Activated effector memory CD4-positive, alpha-beta T cell treated with Interleukin-2 at 50 U/mL for 16 hours (primary cell): ENCODE measurements at places on chromosomes 5 and 9.
A peak's percentile ranks its signal among the peaks of the same experiment; 100 is the strongest.

DNA sequence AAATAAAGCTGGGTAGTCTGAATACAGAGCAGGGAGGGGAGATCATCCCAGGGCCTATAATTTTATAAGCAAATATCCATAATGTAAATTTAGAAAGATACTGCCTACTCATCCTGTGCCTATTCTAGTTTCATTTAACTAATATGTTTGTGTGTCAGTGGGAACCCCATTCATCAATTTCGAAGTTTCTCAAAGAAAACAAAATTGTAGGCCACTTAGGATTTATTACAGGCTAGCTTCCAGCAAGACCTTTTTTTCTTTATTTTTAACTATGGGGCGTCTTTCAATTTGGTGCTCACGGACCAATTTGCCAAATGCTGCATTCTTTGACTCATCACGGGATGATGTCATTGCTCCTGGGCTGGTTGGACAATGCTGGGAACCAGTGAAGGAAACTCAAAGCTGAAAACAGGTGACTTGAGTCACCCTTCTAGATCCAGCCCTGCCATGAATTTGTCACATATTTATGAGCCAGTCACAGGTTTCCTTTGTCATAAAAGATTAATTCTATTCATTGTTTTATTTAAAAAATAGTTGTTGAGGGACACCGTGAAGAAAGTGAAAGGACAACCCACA is 13.4 kb downstream of the PCSK5 start:
- no peak for DNase-seq

- DNase-seq = no peak
These were observed 174.9 kb upstream of the PUM3 start for GRCh38 chr9:3018691-3019230.

GRCh38 chr9:68797116-68797515 is 92.1 kb downstream of the PIP5K1B start:
- no peak for DNase-seq

GRCh38 chr5:172593721-172594235 is 47.3 kb upstream of the NEURL1B start:
- DNase-seq = no peak

GRCh38 chr9:92467511-92467910 is 14.8 kb downstream of the ASPN start:
- DNase-seq = no peak

DNA sequence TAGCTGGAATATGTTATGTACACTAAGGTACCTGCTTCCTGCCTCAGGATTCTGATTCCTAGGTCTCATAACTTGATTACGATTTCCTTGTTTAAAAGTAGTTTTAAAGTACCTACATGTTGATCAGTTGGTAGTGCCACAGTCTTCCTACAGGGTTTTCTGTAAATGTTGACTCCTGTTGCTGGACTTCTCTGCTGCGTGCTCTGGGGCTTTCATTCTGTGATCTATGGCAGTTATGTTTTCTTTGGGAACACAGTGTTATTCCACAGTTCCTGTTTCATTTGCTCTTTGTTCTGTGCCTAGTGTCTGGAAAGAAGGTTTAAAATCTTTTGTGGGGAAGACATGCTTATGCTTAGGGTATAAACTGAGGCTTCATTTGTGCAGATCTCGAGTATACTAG is 343.5 kb downstream of the PLK2 start:
- no peak for DNase-seq

DNA sequence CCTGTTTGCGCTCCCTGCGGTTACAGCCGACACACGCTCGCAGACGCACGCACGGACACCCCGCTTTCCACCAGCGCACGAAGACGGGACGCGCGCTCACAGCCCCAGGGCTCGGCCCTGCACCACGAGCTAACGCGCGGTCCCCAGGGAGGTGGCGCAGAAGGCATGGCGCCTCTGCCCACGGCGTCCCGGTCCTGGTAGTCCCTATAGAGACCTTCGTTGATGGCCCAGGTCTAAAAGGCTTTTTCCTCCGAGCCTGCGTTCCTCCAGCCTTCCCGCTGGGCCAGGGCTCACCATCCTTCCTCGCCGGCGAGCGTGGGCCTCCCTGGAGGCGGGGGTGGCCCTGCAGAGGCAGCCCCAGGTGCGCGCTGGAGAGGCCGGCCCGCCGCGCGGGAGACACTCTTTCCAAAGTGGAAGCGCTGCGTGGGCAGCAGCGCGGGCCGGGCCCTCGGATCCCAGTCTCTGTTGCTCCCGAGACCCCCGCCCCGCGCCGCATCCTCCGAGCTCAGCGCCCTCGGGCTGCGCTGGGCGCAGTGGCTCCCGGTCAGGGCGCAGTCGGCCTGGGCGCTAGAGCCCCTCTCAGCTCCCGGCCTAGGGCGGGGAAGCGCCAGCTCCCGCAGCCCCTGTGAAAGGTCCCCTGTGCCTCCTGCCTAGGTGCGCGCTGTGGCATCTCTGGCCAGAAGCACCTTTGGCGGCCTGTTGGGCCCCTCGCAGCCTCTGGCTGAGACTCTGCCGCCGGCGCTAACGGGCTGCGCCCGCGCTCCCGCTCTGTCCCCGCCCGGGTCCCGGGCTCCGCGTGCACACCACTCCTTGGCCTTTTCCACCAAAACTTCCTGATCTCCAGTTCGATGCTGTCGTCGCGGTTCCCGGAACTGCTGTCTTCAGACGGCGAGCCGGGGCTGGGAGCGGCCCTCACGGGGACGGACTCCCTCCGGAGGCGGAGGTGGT is 31.9 kb upstream of the FANCC start:
- DNase-seq = no peak

DNA sequence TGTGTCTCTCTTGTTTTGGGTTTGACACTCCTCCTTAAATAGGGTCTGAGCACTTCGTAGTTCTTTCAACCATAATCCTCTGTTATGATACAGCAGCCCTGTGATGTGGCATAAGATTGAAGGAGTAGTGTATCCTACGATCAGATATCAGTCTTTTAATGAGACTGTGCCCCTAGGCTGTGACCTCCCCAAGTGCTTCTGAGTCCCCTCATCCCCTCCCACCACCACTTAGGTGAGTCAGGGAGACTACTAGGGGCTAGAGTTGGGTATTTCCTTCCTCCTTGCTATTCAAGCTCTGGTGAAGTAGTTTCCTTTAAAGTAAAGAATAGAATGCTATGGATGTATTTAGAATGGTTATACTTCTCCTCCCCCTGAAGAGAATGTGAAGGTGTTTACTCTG is 637.2 kb upstream of the GRAMD2B start:
- DNase-seq = no peak

GRCh38 chr9:6641961-6642360 is 3.6 kb downstream of the GLDC start:
- DNase-seq = no peak

GRCh38 chr9:37503736-37504135 is 18.0 kb downstream of the POLR1E start:
- DNase-seq = peak; percentile 34

DNA sequence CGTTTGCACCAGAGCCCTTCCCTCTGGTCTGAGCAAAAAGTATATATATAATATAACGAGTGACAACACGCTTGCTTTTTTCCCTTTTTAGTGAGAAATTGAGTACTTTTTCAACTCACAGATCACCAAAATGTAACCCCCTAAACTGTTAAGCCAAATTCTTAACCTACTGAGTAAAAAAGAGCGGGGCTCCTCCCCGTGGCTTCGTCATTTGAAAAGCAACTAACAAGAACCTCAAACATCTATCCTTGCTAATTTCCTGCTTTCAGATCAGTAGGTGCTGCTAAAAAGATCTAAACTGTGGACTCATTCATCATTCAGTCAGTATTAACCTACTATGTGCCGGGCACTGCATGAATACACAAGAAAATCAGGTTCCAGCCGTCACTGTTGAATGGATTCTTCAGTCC is 1.0 kb upstream of the PTBP3 start:
- DNase-seq = no peak

DNA sequence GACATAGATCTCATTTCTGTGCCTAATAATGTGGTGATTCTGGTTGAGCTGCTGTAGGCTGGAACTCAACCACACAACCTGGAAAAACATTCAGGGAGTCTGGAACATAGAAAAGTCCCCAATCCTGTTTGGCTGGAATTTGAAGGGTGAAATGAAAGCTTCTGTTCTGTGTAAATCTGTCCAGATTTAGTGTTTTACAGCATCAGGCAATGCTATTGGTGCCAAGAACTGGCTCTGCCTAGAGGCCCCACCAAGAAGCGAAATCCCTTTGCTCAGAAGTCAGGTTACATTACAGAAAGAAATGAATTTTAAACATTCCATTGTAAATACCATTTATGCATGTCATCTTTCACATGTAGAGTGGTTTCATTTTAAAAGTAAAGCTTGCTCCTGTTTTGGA is 56.3 kb downstream of the TMEM174 start:
- DNase-seq = no peak

DNA sequence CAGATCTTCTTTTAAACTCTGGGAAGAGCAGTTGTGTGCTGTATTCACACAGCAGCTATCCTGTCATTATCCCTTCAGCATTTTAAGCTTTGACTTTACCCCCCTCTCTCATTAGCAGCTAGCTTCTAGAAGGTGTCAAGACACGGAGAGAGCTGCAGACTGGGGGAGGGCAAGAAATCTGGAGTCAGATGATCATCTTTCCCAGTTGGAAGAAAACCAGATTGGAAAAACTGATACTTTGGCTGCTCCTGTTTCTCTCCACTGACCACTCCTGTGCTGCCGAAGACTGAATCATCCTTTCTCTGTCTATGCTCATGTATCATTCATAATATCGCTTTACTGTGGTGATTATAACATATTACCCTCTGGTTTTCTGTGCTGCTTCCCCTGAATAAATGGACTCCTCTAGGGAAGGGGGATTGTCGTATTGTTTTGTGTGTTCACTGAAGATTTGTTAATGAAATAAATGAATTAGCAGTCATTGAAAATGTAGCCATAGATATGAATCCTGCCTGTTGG is 75.1 kb downstream of the SH3GL2 start:
- DNase-seq = no peak

DNA sequence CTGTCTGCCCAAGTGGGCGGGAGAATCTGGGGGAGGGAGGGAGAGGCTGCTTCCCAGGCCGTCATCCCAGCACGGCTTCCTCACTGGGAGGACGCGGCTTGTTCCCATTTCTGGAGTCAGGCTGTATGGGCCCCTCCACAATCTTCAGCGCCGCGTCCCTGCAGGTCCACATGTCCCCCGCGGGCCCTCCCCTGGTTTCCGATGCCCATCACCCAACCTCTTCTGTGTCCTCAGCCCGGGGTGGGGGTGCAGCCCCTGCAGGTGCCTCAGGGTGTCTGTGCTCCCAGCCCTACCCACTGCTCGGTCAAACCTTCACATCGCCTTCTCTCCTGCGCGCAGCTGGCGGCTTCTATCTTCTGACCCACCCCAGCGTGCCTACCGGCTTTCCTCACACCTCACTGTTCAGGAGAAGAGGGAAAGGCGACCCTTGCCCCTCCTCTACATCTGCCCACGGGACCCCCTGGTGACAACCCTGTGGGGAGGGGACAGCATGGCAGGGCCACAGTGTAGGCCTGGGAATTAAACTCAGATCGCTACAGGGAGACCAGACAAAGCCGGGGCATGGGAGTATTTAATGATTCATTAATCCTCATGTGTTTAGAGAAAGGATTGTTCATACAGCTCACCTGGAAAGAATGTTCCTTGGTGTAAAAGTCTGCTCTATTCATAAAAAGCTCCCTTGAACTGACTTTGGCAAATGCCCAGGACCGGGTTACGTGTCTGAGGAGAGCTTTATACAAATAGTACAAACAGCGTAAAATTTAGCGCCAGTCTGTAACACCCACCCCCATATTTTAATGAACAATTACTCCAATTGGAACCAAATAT is 145.1 kb downstream of the IRX1 start:
- DNase-seq = no peak

- no peak for DNase-seq
These were observed 456.6 kb downstream of the ARHGEF28 start for GRCh38 chr5:74082512-74083055.

DNA sequence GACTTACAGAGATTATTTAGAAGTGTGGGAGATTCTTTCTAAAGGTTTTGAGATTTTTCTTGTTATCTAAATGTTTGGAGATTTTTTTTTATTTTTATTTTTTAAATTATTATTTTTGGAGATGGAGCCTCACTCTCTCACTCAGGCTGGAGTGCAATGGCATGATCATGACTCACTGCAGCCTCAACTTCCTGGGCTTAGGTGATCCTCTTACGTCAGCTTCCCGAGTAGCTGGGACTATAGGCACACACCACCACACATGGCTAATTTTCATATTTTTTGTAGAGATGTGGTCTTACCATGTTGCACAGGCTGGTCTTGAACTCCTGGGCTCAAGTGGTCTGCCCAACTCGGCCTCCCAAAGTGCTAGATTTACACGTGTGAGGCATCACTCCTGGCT is 694.5 kb downstream of the TLE1 start:
- no peak for DNase-seq

- no peak for DNase-seq
These were observed 37.3 kb downstream of the PBX3 start for GRCh38 chr9:125784286-125785049.

- DNase-seq = no peak
These were observed 86.4 kb upstream of the CDH6 start for GRCh38 chr5:31107091-31107518.

- DNase-seq = no peak
These were observed 104.1 kb downstream of the UGCG start for GRCh38 chr9:112000743-112001142.

DNA sequence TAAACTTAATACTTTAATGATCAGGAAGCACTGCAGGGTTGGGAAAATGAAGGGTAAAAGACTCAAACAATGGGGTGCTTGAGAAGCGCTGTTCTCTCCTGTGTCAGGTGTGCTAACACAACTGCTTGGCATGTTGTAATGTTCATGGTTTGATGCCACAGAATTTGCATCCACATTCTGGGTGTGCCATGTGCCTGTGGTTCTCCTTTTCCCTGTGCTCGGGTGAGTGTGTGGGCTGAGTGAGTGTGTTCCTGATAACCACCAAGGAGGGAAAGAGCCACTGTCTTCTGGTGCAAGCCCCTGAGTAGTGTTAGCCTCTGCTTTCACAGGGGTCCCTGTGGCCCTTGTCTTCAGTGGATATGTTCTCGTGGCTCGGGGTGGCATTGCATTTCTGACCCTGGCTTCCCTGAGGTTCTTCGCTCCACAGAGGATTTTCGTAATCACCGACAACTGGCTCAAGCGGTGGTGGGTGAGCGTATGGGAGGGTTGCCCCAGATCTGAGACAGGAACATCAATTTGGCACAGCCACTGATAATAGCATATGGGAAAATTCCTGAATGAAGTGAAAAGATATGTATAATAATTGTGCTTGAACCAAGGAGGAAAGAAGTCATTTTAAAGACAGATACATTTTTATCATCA is 102.0 kb downstream of the MVB12B start:
- no peak for DNase-seq

DNA sequence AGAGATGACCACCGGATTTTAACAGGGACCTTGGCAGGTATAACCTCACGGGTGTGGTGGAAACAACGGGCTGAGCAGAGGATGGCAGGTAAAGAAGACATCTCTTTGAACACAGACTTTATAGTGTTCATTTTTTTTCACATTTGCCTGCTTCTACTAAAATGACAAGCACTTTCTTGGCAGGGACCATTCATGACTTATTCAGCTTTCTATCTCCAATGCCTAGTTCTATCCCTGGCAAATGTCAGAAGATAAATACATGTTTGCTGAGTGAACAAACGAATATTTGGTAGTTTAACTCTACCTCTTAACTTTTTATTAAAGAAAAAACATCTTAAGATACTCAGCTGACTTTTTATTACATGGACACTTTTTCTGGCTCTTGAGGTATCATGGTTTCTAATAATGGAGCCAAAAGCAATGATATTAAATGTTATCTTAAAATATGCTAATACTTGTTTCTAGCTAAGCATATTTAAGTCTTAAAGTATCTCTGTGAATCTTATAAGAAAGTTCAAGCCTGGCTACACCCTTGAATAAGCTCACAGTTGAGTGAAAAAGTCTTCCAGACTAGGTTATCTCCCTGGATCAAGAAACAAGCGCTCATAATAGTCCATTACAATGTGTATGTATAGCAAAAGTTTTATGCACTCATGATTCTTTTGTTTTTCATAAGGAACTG is 8.5 kb downstream of the ELL2 start:
- no peak for DNase-seq
